Stimulated activated CD8-positive, alpha-beta memory T cell treated with anti-CD3 and anti-CD28 coated beads, Interleukin-7, amount 100 ng/mL, for 48 hours (primary cell): ENCODE measurements at places on chromosomes 3 and 15.

- no peak for DNase-seq
Observed at GRCh38 chr3:16834214-16834613, 50.5 kb upstream of the PLCL2 start.

GRCh38 chr3:38468765-38469164 lies 15.1 kb downstream of the ACVR2B start:
- no peak for DNase-seq

- no peak for DNase-seq
Observed at GRCh38 chr15:64099379-64099778, 3.6 kb downstream of the SNX1 start.

DNA sequence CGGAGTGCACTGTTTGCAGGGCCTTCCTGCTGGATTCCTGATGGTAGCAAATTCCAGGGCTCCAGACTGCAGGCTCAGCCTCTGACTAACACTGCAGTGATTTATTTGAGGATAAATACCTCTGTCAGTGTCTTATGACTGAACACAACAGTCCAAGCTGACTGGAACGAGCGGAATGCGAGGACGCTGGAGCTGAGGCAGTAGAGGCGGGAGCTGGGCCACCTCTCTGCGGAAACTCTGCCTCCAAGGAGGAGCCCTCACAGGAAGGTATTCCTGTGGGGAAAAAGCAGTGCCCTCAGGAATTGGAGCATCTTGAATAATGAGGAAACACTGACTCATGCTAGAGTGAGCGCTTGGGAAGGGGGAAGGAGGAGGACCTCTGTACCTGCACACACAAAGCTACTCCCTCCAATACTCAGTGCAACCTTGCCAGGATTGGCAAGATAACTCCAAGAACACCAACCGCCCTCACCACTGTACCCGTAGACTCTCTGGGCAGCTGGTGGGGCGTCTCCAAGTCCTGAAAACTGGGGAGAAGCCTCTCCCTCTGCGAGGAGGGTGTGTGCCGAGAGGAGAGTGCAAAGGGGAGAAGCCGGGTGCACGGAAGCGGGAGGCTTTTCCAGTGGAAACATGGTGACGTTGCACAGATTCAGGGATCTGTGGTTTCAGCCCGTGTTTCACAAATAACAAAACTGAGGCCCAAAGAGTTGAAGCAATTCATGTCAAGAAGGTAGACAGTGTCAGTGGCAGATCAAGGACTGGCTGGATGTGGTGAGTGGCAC lies 43.0 kb downstream of the VGLL4 start:
- no peak for DNase-seq

- DNase-seq: no peak
Observed at GRCh38 chr3:71926616-71927015, 141.7 kb upstream of the PROK2 start.

- DNase-seq: no peak
Observed at GRCh38 chr3:108092501-108092900, 1.7 kb upstream of the CD47 start.

DNA sequence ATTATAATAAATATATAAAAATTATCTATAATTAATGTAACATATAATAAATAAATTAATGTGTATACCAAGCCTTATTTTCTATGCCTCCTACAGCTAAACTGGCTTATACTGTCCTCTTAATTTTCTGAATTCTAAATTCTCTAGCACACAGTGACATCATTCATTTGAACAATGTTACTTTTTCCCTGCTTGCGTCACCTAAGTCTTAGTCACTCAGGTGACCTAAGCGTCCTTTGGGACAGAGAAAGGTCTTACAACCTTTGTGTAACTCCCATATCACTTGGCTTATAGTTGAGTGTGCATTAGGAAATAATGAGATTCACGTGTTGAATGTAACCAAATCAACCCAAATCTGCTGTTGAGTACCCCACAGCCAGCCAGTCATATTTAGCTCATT lies 48.5 kb upstream of the KCNMB2 start:
- no peak for DNase-seq

- no peak for DNase-seq
Observed at GRCh38 chr3:184031187-184031792, at the start of gene HTR3D. Gene HTR3D (plus strand): TSS chr3:184031742. CDS start chr3:184031742, 0 bp downstream.

GRCh38 chr3:118587847-118588246 lies 446.8 kb downstream of the IGSF11 start:
- no peak for DNase-seq

GRCh38 chr3:171306631-171307030 lies 153.6 kb downstream of the TNIK start:
- DNase-seq: no peak

DNA sequence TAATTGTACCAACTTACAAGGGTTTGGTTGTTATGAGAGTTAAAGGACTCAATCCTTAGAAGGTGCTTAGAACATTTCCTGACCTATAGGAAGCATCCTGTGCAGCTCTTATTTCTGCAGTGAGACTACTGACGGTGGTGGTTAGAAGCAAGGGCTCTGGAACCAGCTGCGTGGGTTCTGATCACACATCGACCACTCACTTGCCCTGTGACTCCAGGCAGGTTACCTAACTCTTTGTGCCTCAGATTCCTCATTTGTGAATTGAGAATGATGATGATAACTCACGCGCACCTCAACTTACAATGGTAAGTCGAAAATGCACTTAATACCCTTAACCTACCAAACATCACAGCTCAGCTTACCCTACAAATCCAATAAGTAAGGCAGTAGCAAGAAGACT lies 80.7 kb upstream of the SPATA12 start:
- no peak for DNase-seq

- DNase-seq: no peak
Observed at GRCh38 chr3:194120789-194121770, 14.9 kb upstream of the HES1 start.

DNA sequence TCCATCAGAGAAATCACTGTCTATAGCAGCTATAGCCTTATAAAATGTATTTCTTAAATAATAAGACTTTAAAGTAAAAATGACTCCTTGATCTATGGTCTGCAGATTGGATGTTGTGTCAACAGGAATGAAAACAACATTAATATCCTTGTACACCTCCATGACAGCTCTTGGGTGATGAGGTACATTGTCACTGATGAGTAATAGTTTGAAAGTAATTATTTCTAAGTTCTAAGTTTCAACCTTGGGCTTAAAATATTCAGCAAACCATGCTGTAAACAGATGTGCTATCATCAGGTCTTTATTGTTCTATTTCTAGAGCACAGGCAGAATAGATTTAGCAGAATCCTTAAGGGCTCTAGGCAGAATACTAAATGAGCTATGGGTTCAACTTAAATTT lies 568.2 kb upstream of the BCHE start:
- no peak for DNase-seq

DNA sequence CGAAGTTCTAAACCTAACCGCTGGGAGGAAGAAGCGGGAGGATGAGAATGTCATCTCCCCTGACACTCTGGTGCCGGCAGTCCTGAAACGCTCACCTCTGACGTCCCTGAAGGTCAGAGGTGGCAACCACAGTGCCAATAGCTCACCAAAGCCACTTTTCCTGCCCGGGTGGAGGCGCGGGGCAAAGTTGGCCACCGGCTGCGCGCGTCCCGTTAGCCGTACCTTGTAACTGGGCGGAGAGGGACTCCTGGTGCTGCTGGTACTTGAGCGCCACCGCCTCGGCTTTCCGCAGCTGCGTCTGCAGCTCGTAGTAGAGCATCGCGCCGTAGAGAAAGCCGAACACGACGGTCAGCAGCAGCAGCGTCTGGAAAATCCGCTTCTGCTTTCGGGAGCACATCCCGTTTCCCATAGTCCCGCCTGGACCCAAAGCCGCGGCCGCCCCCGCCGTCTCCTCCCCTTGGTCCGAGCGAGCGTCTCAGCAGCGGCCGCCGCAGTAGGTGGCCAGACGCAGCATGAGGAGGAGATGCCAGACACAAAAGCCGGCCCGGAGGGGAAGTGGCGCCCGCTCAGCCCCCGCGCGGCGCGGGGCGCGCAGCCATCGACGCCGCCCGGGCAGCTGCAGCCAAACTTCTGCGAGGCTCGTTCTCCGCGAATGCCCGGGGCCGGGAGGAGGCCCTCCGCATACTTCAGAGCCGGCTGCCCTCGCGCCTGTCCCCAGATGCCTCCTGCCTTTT lies 680 bp downstream of the GOLIM4 start:
- peak; percentile 20 for DNase-seq
